Thymus (tissue), 14 donors: ENCODE measurements at places on chromosomes 7 and 10. TPM values are rescaled to one million over a fixed set of nuclear protein-coding genes. Genes with fewer than 3 reads are reported as not detected.

NEURL1 gene
- 3.0 TPM for polyA plus RNA-seq

MYOF gene
- polyA plus RNA-seq, result 14.0 TPM

DNA sequence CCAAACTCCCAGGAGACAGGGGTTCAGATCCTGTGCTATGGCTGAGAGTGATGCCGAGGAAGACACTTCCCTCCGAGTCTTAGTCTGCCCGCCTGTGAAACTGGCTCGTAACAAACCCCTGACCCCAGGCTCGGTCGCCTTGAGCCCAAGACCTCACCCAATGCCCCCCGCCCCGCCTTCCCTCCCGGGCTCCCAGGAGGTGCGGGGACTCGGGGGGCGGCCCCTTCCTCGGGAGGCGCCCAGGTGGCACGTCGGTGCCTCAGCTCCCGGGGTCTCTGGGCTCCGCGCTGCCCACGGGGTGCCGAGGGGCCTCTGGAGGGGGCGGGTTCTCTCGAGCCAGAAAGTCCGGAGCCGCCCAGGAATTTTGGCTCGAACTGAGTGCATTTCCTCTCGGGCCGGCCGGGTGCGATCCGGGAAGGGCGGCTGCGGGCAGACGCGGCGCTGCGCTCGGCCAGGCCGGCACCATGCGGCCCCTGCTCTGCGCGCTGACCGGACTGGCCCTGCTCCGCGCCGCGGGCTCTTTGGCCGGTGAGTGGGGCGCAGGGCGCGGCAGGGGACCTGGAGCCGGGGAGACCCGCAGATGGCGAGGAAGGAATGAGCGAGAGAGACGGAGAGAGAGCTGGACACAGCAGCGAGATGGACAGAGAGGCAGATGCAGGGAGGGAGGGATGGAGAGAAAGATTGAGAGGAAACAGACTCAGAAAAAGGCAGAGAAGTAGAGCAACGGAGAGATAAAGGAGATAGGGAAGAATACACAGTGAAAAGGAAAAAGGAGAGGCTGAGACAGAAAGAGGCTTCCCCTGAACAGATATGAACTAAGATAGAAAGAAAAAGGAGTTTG, at the start of gene PLAC9:
Gene PLAC9, plus strand, starts transcription at position 432 of the 841 bp plus-strand sequence. Its CDS starts 33 bp downstream, at position 465.
- DNase-seq, result no peak

DNA sequence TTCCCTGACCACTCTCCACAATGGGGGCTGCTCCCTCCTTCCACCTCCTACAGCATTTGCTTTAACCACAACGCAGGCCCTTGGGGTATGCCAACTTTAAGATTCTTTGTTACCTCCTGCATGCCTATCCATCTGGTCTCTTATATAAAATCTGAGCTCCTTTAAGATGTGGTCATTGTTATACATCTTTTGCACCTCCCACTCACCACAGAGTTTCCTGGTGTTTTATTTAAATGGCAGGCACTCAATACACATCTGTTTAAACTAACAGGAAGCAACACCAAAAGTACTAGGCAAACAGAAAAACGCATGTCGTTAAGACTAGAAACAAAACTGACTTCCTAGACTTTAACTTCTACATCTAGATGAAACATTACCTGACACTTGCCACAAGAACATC, 36.3 kb downstream of the SLC25A13 start:
- DNase-seq, result peak; percentile 78

DNA sequence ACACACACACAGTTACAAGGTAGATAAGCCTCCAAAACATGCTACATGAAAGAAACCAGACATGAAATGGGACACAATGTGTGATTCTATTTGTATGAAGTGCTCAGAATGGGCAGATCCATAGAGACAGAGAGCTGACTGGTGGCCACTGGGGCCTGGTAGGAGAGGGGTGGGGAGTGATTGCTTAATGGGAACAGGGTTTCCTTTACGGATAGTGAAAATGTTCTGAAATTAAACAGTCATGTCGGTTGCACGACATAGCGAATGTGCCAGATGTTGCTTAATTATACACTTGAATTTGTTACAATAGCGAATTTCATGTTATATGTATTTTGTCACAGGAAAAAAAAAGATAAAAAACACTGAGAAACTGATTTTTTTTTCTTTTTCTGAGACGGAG, 122.3 kb downstream of the SPDYE5 start:
- DNase-seq, result no peak

DNA sequence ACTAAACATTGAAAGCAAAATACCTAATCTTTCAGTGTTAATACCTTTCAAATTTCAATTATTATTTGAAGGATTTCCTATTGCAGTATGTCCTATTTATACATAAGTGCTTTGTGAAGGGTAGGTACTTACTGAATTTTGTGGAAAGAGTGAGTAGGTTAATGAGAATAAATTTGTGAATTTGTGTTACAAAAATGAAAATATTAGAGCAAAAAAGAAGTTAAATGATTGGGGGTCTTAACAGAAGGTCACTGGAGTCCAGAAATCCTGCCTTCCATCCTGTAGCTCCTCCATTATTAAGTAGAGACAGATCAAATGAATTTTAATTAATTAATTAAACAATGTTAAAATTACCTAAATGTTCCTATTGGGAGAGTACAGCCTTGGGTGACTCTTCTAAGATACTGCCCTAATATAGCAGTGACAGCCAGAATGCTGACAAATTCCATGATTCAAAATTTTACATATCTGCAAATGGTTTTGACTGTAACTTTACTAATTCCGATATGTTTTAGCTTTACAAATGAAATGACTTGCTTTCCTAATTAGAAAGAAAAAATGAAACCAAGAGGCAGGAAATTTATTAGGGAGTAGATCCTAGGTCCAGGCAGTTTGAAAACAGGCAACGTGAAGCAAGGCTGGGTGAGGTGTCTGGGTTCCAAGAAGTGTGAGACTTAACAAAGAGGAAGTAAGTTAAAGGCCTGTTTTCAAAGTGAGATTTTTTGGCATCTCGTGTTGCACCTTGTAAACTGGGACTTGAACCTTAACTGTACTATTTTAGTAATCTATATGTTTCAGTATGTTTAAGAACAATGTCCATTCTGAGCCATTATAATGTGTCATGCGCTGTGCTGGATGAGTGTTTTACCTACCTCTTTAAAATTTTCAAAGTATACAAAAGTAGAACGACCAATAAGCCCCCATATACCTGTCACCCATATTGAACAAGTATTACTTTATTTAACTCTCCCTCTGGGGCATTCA, 1.5 kb downstream of the PIK3CG start:
- DNase-seq, result no peak

DNA sequence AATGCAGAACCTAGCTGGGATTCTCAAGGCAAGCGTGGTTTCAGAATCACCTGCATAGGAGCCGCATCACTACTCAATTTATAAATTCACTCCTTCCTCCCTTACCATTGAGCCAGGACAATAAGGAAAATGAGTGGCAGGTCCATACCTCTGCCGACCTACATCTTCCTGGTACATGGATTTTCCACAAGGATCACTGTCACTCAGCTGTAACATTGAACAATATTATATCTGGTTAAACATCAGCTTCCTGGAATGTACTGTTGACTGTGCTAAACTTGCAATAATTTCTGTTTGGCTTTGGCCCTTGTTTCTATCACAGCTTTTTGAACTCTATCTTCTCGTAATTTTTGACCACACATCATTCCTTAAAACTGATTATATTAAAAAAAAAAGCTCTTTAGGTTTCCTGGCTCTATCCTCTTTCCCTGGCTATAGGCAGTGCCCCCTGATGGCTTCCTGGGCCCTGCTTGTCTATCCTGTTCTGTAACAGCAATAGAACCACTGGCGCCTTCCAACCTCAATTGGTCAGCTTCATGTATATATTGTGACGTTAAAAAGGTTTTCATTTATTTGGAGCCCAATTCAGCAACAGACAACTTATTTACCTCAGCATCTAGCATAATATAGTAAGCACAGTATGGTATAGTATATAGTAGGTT, 59.2 kb downstream of the RNLS start:
- DNase-seq, result no peak

DNA sequence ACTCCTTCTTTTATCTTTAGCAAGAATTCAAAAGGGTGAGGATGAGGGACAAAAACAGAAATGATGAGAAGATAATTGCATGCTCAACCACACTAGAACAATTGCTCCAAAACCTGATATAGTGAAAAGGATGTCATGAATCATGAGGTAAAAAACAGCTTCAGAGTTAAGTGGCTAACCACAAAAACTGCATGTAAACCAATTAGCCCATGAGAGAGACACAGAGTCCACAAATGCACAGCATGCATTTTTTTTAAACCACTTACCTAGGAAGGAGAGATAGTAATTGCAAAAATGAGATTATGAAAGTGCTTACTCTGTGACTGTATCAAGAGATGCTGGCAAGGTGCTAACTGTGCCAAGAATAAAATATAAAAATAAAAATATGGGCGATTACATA, 132.9 kb downstream of the MBL2 start:
- DNase-seq, result peak; percentile 28

DNA sequence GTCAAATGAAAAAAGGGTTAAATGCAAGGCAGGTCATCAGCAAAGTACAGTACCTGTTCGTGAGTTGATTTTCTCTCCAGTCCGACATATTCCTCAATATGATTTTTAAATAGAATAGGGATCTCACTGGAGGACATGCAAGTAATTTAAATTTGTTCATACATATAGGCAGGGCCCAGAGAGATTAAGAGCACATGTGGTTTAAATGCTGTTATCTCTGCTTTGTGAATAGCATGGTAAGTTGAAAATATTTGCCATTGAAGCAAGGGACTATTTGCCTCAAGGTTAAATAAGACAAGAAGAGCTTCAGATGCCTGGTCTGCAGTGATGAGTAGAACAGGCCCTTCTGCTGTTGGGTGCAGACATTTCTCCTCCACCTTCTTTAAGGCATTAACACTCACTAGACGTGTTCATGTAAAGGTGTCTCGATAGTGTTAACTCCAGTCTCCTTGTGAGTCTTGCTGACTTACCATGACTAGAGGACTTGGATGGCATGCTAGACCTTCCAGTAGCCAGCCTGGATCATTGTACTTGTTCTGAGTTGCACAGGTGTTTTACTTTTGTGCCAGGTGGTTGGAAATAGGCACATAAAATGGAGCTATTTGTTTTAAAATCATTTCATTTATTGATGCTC, 15.6 kb upstream of the AKR1C3 start:
- no peak for DNase-seq

- no peak for DNase-seq
Observed at GRCh38 chr7:22589641-22590201, 89.7 kb upstream of the STEAP1B start.
